Activated CD4-positive, alpha-beta T cell treated with anti-CD3 and anti-CD28 coated beads, Interleukin-2, Interleukin-4, amounts not matched to agents 100 ng/mL and 50 ng/mL, durations not matched to agents 16 hours and 8 hours (primary cell): ENCODE measurements at places on chromosomes 2 and 18.

GRCh38 chr2:201448701-201449100, 2.6 kb downstream of the TRAK2 start:
- DNase-seq: peak; percentile 24

GRCh38 chr2:240162939-240163714, 22.7 kb upstream of the OTOS start:
- DNase-seq: no peak

DNA sequence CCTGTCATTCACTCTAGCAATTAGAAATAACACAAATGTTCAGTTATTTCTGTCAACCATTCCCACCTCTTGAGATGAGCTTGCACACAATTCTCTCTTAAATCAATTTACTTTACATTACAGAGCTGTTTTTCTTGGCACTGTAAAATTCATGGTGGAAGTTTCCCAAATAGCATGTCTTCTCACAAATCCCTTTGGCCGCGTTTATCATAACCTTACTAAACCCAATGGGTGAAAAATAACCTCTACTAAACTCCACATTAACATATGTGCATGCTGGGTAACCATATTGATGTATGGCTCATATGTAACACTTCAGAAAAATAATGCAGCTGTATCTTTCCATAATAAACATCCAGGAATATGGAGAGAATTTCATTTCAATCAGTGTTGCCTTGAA, 75.5 kb upstream of the SULT1C3 start:
- no peak for DNase-seq

GRCh38 chr2:207484444-207485391, 45.0 kb upstream of the CREB1 start:
- no peak for DNase-seq

DNA sequence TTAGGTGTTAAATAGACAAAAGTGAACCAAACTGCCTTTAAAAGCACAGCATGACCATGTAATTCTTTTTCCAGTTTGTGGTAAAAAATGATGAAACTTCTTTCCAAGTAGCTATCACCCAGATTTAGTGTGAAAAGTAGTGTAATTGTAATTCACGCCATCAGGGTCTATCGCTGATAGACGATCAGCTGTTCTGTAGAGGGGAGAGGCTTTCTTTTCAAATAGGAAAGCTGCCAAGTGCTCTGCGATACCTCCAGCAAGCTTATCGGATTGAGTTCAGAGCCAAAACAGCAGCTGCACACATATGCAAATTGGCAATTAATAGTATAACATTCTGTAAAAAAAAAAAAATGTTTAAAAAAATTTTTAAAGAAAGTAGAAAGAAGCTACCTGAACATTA, 61.9 kb upstream of the PSMD14 start:
- DNase-seq: no peak

DNA sequence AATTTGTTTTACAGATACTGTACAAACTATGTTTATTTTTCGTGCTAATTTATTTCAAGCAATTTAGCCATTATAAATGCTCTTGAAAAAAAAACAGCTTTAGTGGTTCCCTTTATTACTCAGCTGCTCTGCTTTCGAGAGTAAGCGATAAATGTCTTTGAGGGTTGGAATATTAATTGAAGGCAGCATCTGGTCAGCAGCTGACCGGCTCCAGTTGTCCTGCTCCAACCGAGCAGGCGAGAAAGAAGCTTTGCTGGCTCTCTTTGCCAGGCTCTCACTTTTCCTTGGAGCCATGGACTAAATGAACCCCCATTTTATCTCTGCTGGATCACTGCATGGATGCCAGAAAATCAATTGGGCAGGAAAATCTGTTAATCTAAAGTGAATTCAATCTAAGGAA, 147.4 kb downstream of the LNPK start:
- DNase-seq: no peak

DNA sequence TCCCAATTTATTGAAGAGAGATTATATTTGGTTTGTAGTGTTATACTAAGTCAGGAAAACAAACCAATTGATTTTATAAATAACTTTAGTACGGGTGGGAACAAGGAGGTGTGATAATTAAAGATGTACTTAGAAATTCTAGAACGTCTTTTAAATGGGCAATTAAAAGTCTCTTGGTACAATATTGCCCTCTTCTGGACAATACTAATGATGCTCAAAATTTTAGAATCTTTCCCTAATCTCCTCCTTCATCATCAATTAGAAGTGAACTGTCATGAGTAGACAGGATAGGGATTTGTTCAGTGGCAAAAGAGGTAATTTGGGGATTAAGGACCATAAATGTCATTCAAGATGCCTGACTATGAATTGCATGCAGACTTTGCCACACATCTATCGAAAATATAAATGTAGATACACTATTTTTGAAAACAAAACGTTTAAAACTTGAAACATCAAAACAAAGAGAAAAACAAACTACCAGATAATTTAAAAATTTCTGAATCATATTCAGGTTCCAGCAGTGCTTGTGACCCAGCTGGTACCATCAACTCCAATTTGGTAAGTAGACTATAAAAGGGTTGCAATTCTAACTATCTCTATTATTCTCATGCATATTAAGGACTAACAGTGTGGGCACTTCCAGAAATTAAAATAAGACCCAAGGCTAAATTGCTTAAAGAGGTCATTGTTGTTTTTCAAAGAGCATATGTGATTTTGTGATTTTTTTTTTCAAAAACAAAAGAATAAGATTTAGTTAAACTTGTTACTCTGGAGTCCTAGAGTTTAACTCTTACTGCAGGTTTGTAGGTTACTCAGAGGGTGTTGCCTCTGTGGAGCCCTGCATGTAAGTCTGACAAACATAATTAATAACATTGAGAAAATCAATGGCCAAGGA, 123.5 kb downstream of the LAMA3 start:
- DNase-seq: peak; percentile 26

DNA sequence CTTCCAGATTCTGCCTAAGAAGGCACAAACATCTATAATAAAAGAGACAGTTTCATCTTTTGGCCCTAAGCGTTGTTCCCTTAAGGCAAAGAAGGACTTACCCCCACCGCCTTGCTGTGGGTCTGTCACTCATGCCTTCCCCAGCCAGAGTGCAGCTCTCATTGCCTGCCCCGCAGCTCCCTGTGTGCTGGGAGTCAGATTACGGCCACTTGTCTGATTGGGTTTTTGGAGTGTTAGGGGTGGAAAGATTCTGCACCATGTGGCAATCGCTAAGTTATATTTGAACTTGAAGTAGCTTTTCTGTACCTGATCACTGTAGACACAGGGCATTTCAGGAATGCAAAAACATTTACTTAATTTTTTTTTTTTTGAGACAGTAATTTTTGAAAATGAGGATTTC, at the start of gene AQP4:
TSS of gene AQP4 (minus strand) at position 151 of the 400 bp plus-strand sequence. CDS start at position 133, 18 bp downstream.
- DNase-seq: no peak

DNA sequence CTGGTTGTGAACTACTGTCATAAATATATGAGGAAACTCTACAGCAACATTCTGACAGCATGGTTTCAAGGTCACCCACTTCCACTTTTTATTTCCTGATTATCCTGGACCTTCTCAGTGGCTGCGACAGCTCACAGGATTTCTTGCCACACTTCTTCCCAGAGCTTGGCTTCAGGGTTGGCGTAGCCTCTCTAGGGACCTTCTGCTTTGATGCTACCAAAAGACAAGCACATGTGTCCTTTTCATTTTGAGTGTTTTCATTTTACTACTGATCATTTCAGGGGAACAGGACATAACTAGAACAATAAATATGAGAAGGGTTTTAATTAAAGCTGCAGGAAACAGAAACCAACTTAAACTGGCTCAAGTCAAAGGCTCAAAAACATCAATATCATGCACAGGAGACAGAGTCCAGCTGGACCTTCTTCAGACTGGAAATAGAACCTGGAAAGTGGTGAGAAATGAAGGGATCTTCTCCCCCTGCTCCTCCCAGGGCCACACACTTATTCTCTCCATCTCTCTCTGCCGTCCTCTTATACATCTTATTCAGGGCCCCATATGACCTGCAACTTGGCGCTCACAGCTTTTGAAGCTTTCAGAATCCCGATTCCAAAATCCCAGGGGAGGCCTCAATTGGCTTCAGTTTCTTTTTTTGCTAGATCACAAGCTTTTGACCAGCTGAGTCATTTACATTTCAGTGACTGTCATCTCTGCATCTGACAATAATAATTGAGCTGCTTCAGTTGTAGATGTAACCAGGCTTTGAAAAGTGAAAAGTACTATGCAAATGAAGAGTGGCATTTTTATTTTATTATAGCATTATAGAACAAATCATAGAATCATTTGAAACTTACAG, 9.7 kb downstream of the VIT start:
- DNase-seq: no peak
